ENCODE measurements at places on chromosomes 5 and 9.

DNA sequence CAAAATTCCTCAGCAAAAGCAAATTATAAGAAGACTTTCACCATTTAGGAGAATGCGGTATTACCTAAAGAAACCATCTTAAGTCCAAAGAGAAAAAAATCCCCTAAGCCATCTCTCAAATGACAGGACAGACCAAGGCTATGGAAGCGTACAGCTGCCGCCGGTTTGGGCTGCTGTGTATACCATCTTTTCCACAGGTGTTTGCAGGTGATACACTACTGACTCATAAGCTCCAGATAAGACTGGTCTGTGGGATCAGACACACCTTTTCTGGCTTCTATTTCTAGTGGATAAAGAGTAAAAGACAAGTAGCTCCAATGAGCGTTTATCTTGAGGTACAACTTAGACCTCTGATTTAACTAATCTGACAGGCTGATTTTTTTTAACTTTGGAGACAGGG is 7.7 kb downstream of the CDKN2AIPNL start:
- DNase-seq: no peak

DNA sequence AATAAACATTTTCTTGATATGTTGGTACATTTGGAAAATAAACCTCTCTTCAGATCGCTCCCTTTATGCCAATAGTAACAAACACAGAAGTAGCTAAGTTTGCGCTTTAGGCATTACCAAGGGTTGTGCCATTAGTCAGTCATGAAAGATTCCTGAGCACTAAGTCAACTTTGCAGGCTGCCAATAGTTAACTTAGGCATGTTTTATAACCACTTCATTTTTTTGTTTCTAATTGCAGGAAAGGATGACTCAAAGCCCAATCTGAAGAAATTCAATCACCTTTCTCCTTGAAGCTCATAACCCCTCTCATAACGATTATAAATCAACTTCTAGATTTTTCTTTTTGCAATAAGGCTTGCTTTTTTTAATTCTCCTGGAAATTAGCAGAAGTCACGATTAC is 517.0 kb downstream of the AGTPBP1 start:
- DNase-seq: no peak

GRCh38 chr5:151770383-151771258 is 1.1 kb upstream of the G3BP1 start:
- no peak for DNase-seq

GRCh38 chr5:160083501-160083900 is 35.7 kb downstream of the PWWP2A start:
- no peak for DNase-seq

DNA sequence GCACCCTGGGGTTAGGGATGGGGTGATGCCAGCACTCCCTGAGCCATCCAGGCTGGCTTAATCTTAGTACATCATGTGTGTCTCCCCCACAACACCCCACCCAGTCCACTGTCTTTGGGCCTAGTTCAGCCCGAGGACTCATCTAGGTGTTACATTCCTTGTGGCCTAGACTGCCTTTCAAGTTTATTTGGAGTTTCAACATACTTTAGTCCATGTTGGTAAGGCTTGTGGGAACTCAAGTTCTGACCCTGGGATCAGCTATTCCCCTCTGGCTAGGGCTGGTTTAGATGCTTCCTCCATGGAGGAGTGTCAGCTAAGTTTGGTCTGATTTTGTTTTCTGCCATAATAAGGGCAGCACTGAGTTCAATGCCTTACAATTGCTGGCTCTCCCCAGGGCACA is 302.4 kb downstream of the SMARCA2 start:
- no peak for DNase-seq

DNA sequence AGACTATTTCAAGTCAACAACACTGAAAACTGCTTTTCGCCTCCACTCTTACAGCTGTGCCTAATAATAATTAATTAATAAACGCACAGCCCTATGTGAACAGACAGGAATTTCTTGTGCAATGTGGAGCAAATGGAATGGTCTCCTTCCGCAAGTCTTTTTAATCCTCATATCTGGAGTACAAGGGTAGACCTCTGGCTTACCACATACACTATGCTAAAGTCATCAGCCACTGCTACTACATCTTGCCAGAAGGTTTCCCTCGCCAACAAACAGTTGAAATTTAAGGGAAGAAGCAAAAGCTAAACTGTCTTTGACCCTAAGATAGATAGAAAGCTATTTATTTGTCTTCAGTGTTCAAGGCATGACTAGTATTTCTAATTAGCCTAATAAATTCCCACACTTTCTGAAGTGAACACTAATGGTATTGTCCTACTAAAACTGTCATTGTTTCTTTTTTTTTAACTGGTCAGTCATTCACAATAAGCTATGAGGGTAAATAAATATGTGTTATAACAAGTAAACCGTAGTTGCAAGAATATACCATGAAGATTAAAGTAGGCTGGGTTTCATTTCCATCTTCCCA is 63.9 kb downstream of the GOLPH3 start:
- no peak for DNase-seq

GRCh38 chr5:83375049-83375745 is 96.3 kb upstream of the VCAN start:
- no peak for DNase-seq

DNA sequence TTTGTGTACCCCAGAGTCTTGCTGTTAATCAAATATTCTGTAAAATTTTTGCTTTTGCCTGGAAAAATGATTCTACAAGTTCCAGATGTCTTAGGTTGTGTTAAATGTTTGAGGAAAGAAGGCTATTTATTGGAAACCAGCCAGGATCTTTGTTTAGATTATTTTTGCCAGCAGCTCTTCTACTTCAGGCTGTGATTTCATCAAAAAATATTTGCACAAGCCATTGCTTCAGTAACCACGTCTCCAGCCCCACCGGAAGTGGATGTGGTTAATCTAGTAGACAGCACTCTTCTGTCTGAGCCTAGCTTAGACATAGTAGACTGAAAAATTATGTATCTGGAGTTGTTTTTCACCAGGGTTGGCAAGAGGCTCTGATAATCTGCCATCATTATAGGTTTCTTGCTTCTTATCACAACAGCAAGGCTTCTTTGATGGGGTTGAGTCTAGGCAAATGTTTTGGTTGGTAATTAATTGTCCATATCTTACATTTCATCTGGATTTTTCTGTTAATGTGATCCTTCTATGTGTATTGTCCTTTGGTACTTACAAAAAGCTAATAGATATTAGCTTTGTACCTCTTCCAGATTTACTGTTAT is 17.1 kb downstream of the KCTD16 start:
- no peak for DNase-seq

GRCh38 chr5:168047669-168048111 is 243.8 kb upstream of the WWC1 start:
- no peak for DNase-seq

DNA sequence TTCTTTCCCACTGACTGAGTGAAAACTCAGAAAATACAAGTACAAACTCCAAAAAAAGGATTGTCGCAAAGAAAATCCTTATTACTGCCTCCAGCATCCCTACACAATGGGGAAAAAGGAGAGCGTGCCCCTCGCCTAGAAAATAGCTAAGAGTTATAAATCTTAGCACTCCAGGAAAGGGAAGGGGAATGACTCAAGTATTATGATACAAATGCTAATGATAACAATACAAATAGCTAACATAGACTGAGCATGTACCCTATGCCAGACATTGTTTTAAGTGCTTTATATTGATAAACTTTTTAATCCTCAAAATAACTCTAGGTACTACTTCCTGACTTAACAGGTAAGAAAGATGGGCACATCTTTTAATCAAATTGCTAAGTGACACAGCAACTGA is 70.8 kb upstream of the VCAN start:
- DNase-seq: no peak

All from GM19239 (cell line).